ENCODE measurements at places on chromosomes 12 and 14. TPM values are rescaled to one million over a fixed set of nuclear protein-coding genes. Genes with fewer than 3 reads are reported as not detected.

DNA sequence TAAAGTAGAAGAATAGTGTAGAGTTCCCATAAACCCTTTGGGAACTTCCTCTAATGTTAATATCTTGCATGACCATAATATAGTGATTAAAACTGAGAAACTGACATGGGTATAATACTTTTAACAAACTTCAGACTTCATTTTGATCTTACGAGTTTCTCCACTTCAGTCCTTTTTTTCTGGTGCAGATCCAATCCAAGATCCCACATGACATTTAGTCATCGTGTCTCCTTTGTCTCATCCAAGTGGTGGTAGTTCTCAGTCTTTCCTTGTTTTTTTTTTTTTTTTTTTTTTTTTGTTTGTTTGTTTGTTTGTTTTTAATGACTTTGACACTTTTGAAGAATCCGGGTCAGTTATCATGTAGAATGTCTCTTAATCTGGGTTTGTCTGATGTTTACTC, 179.2 kb downstream of the CACNA1C start:
- H3K36me3 ChIP-seq: no peaks in the 10 kb centered on the region
- no peaks in the 10 kb centered on the region for H3K27me3 ChIP-seq
- H3K4me1 ChIP-seq: no peaks in the 10 kb centered on the region
- DNase-seq: no peak
- no peak overlapping the region for H3K27ac ChIP-seq
- no peak overlapping the region for H3K4me3 ChIP-seq

The KLHL33 gene
- not detected for total RNA-seq

DNA sequence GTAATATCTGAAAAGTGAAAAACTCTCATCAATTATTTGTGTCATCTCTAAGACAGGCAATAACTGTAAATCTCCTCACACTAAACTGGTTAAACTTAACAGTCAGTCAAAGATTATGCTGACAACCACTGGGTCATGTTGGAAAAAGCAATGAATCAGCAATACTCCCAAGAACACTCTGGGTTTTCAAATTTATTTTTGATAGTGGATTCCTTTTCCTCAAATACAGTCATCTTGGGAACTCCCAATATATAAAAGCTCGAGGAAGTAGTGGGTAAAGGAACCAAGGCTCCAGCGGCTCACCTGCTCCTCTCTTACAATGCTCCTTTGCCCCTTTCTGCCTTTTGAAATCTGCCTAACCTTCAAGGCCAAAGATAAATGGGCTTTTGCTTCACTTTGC, 70.0 kb downstream of the ARMH4 start:
- H3K36me3 ChIP-seq: no peaks in the 10 kb centered on the region
- DNase-seq: no peak
- H3K27me3 ChIP-seq: no peaks in the 10 kb centered on the region
- no peak overlapping the region for H3K4me3 ChIP-seq

DNA sequence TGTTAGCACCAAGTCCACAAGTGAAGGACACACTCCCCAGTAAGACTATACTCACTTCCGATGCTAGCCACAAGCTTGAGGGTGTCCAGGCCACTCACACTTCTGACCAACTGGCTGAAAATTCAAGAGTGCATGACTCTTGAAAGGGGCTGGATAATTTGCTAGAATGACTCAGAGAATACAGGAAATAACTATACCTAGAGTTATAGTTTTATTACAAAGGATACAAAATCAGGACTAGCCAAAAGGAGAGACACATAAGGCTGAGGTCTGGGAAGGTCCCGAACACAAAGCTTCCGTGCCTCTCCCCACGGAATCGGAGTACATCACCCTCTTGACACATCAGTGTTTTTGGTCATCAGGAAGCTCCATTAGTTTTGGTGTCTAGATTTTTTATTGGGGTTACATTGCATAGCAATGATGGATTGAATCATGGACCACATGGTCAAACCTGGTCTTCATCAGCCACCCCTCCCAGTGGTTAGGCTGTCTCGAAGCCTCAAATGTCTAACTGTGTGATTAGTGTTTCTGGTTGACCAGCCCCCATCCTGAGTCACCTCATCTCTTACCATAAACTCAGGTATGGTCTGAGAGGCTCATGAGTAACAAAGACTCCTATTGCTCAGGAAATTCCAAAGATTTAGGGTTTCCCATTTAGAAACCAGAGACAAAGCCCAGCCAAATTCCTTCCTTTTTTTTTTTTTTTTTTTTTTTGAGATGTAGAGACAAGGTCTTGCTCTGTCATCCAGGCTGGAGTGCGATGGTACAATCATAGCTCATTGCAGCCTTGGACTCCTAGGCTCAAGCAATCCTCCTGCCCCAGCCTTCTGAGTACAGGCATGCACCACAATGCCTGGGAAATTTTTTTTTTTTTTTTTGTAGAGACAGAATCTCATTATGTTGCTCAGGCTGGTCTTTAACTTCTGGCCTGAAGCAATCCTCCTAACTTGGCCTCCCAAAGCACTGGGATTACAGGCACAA, 472.0 kb upstream of the TBX3 start:
- no peak overlapping the region for H3K4me3 ChIP-seq
- H3K4me1 ChIP-seq: no peaks in the 10 kb centered on the region
- H3K36me3 ChIP-seq: no peaks in the 10 kb centered on the region
- no peak overlapping the region for H3K27ac ChIP-seq

- H3K27ac ChIP-seq: peak overlapping the region; percentile 42
- no peaks in the 10 kb centered on the region for H3K27me3 ChIP-seq
- H3K4me1 ChIP-seq: peaks cover 34% of the 10 kb centered on the region
- H3K4me3 ChIP-seq: peak overlapping the region; percentile 39
- DNase-seq: no peak
Observed at GRCh38 chr12:110689281-110690126, 589 bp upstream of the HVCN1 start.

The CIPC gene
- 37.4 TPM for total RNA-seq

The AQP6 gene
- not detected for total RNA-seq

The OVCH1 gene
- 0.38 TPM for total RNA-seq
